ENCODE measurements at places on chromosomes 12 and 14.

DNA sequence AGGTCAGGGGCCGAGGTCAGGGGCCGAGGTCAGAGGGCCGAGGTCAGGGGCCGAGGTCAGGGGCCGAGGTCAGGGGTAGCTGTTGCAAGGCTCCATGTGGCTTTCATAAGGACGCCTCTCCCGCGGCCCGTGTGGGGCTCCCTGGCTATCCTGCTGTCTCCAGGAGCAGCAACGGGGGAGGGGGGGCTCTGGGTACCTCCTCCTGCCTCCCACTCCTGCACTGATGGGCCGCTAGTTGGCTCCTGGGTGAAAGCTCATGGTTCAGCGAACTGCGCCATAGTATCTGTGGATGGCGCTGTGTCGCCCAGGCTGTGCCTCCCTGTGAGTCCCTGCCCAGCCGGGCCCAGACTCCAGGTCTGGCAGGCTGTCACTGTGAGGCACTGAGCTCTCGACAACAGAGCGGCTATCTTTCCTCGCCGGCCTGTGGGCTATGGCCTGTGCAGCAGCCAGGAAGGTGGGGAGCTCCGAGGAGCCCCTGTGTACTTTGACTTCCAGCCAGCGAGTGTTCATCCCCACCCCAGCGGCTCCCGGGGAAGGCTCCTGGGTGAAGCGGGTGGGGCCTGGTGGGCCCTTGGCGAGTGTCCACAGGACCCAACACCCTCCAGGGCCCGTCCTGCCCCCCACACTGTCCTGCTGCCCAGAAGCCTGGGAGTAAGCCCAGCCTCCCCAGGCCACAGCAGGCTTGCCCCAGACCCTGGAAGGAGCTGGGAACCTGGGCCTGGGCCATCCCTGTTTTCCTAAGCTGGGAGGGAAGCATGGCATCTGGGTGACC lies 8.1 kb downstream of the RFLNA start:
- no peak for DNase-seq

DNA sequence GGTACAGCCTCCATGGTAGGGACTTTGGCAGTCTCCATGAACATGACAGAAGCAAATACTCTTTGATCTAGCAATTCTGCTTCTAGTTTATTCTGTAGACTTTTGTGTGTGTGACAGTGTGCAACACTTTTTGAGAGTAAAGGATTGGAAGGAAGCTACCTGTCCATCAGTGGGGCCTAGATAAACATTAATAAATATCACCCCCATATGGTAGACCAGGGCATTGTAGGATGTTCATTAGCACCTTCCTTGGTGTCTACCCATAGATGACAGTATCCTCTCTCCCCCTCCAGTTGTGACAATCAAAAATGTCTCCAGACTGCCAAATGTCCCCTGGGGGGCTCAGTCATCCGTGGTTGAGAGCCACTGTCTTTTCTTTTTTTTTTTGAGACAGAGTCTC lies 10.8 kb downstream of the SNRNP35 start:
- DNase-seq: no peak

- DNase-seq: no peak
Observed at GRCh38 chr14:23401291-23401690, 6.8 kb downstream of the MYH6 start.

- DNase-seq: no peak
Observed at GRCh38 chr12:70962226-70962794, 41.8 kb upstream of the PTPRR start.

DNA sequence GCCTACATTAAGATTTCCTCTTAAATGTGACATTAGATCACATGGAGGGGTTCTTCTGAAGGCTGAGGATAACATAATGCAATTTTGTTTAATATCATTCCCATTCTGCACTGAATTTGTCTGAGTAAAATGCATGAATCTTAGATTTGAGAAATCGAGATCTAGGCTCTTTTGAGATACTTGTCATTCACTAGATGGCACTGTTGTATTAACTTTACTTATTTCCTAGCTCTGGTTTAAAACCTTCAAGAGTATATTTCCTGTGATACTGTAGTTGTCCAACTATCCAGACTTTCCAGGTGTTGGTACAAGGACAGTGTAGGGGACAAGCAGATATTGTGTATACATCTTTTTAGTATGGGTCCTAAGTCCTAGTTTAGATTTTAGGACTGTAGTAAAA lies 91.7 kb upstream of the SEL1L start:
- DNase-seq: no peak

DNA sequence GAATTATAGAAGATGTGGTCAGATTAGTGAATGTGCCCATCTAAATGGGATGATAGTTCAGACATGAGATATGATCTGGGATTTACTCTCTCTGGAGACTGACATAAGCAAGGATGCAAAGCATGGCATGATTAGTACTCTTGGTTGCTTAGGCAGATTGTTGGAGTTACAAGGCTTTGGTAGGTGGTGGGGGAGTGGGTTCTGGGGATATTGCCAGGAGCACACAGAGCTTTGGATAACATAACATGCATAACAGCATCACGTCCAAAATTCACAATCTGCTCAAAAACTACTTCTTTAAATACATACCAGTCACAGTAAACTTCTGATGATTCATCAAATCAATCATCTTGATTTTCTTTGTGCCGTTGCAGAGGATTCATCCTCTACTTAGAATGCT lies 287.4 kb downstream of the ACSS3 start:
- no peak for DNase-seq

DNA sequence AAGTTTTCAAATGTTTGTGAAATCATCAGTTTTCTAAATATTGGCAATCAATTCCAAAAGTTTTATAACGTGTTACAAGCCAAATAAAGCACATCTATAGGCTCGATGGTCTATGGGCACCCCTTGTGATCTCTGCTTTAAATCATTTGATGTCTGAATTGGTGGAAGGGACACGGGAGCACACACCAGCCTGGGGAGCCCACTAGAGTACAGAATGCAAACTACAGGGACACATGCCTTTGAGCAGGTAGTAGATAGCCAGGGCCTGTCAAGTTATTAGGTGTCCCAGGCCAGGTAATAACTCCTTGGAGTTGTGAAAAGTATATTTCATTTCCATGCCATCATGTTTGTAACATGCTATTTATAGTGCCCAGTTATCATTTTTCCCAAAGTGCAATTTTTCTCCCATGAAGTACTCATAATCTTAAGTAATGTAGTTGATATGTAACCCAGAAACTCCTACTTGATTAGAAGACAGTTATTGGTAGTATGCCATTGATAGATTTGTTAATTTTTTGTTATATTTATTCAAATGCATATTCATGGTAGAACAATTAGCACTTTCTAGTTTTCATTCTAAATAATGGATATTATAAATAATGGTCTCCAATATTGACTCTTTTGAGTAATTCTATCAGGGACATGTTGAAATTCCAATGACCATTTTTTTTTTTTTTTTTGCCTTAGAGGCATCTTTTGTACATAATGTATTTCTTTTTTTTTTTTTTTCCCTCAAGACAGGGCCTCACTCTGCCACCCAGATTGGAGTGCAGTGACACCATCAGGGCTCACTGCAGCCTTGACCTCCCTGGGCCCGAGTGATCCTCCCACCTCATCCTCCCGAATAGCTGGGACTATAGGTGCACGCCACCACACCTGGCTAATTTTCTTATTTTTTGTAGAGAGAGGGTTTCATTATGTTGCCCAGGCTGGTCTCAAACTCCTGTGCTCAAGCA lies 96.9 kb upstream of the FGD4 start:
- no peak for DNase-seq

DNA sequence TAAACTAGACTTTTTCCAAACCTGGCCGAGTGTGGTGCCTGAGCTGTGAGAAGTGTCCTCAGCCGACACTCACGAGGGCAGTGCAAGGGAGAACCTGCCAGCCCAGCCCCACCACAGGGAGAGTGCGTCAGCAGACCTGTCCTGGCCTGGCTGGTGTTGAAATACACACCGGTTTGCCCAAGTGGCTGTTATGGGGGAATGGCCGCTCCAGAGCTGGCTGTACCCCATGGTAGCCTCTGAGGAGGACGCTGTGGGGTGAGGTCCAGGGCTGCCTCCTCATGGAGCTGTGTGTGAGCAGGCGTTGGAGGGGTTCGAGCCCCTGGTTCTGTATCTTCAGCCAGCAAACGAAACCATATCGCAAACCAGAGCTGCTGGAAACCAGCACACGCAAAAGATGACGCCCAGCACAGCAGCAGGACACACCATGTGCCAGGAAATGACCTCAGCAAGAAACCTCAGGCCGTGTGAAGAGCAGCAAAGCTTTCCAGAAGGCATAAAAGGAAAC lies 9.4 kb downstream of the ANKRD9 start:
- DNase-seq: no peak

- no peak for DNase-seq
Observed at GRCh38 chr12:104834607-104835006, 123.5 kb downstream of the SLC41A2 start.

DNA sequence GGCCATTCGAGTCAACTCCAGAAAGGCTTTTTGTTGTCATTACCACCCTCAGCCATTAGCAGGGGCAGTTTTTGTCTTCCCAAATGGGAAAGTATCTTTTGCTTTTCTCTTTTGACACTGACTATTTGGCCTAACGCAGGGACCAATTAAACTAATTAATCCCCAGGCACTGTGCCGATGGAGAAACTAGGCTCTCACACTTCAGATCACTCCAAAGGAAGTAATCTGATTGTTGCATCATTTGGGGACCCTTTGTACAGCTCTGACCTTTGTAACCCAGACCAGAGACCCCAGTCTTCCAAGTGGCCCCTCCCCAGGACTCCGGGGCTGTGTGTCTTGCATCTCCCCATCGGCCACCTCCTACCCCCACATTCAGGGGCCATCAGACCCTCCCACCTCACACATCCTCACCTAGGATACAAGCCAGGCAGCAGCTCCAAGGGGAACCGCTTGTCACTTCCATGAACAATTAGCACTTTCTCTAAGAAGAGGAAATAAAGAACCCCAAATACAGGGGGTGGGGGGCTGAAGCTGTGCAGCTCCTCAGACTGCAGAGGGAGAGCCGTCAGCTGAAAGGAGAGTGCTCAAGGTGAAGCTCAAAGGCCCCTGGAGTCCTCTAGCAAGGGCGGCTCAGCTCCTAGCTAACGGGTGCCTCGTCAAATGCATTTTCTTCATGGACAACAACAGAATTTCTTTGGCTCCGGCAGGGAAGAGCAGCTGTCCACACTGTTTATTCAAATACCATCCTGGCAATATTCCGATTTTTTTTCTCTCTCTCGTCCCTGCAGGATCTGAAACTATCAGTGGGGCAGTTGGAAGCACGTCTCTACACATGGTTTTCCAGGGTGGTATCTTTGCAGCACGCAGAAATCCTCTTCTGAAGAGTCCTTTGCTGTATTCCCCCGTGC lies 64.3 kb upstream of the DIO3 start:
- no peak for DNase-seq

DNA sequence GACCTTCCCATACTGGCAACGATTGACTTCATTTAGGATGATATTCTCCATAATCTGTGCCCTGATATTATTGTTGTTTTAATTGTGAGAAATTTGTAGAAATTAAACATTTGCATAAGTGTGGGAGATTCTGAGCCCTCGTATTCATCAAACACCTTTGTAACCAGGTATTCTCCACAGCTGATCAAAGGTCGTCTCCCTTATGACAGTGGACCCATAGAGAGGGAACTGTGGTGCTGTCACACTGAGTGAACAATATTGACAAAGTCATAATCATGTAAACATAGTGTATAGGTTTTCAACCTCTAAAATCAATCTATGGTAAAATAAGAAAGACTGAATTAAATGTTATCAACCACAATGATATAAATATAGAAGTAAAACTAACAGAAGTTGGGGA lies 14.9 kb upstream of the PLEKHG3 start:
- no peak for DNase-seq

DNA sequence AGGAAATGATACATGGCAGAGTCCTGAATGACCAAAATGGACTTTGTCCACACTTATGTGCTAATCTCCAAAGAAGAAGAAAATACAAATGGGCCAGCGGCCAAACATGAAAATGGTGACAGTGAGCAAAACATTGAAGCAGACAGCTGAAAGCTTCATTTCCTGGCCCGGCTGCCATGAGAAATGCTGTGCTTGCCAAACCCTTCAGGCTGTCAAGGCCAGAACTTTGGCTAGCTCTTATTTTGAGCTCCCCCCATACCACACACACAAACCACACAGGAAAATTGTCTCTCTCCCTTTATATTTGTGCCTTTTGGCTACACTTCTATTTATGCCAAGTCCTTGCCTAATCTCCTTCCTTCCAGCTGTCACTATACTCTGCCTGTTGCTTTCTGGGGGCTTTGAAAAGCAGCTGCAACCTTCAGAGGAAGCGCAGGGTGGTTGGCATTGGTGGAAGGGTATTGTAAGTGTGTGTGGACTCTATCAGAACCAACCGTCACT lies 323.8 kb downstream of the RAD51B start:
- no peak for DNase-seq

- DNase-seq: no peak
Observed at GRCh38 chr12:1560704-1561103, 33.7 kb downstream of the FBXL14 start.

- no peak for DNase-seq
Observed at GRCh38 chr12:131364903-131365820, 345.7 kb upstream of the SFSWAP start.

DNA sequence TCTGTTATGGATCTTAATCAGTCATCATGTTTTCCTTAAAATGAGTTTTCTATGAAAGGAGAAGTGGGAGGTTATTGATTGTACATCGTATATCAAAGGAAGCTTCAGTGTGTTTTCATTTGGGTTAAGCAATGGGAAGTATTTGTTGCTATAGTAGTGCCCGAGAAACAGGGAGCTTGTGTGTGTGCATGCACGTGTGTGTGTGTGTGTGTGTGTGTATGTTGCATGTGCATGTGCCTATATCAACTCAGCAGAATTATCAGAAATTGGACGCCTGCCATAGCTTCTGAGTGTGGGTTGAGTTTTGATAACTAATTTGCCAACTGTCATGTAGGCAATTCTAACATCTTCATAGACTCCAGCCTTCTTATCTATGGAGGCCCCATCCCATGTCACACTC lies 246.1 kb upstream of the CRY1 start:
- no peak for DNase-seq

DNA sequence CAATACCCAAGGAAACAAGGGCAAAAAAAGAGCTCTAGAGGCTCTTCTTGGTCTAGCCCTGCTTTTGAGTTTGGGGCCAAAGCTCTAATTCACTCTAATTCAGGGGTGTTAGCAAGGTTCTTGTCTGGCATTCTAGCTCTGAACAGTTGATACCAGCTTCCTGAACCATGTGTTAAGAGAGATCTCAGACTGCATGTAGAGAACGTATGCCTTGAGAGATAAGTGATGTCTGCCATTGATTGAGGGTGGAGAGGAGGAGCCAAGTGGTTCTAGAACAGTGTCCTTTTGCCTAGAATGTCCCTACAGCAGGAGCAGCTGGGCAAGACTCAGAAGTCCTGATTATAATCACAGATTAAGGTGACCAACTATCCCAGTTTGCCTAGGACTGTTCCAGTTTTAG lies 18.2 kb upstream of the POC1B start:
- no peak for DNase-seq

- no peak for DNase-seq
Observed at GRCh38 chr12:100017056-100017455, 32.3 kb upstream of the ANKS1B start.

- no peak for DNase-seq
Observed at GRCh38 chr14:68390741-68391140, 402.1 kb downstream of the ZFP36L1 start.

GRCh38 chr12:26188127-26188526 lies 7.2 kb upstream of the SSPN start:
- no peak for DNase-seq
